Stimulated activated CD8-positive, alpha-beta memory T cell treated with anti-CD3 and anti-CD28 coated beads, Interleukin-4, amount 100 ng/mL, for 4 hours (primary cell): ENCODE measurements at places on chromosomes 7 and 10.

DNA sequence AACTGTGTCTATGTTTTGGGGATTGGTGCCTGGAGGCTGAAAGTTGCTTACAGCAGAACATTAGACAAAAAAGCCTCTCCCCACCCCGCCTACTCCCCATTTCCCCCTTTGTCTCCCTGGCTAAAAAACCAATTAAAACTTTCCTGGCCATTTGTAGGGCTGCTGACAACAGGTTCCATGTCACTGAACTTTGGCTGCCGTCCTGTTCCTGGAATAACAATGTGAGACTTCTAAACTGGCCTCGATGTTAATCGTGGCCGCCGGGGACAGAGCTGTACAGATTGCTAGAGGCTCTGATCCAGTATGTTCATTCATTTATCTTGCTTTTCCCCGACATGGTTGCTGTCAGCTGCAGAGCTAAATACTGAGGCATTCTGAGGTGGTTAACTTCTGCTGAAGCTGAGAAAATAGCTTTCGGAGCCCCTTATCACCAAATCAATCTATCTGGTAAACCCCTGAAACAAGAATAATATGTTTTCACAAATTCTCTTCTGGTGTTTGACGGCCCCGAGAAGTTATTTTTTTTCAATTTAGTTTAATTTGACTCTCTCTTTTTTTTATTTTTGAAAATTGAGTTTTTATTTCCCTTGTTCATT is 271.6 kb downstream of the GFRA1 start:
- no peak for DNase-seq

DNA sequence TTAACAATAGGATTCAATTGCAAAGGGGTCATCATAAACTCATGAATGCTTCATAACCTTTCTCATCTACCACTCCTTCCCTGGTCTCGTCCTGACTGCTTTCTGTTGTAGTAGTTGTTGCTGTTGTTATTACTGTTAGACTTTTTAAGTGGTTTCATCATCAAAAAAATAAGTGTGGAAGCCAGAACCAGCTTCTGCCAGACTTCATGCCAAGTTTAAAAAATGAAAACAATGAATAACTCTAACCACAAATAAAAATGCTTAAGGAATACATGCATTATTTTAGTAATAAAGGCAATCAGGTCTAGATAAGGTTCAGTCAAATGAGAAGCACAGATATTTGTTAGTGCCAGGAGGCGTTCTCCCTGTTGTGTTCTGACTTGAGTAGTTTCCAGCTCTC is 85.4 kb downstream of the PCLO start:
- DNase-seq: no peak

- DNase-seq: no peak
Observed at GRCh38 chr7:93036807-93037206, 81.0 kb downstream of the SAMD9 start.

DNA sequence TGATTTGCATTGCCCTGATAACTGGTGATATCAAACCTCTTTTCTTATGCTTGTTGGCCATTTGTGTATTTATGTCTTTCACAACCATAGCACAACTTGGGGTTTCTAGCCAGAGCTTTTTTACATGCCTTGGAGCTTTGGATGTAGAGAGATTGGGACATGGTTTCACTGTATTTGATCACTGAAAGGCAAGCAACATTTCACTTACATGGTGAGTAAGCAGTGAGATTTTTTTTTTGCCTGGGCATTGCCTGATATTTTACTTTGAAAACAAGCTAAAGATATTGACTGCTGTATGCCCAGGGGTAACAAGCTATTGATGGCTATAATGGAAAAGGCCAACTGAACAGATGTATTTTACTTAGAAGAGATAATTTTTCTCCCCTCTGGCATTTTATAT is 259.0 kb downstream of the PHTF2 start:
- DNase-seq: no peak

DNA sequence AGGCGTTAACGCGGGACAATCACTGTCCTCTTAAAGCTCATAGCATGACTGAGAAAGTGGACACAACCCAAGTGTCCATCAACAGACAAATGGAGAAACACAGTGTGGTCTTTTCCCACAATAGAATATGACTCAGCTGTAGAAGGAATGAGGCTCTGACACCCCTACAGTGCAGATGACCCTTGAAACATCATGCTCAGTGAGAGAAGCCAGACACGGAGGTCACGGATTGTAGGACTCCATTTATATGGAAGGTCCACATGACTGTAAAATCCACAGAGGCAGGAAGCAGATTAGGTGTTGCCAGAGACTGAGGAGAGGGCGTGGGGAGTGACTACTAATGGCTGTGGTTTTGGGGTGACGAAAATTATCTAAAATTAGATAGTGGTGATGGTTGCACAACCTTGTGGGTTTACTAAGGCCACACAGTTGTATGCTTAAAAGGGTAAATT is 6.1 kb upstream of the NCAPG2 start:
- DNase-seq: no peak

DNA sequence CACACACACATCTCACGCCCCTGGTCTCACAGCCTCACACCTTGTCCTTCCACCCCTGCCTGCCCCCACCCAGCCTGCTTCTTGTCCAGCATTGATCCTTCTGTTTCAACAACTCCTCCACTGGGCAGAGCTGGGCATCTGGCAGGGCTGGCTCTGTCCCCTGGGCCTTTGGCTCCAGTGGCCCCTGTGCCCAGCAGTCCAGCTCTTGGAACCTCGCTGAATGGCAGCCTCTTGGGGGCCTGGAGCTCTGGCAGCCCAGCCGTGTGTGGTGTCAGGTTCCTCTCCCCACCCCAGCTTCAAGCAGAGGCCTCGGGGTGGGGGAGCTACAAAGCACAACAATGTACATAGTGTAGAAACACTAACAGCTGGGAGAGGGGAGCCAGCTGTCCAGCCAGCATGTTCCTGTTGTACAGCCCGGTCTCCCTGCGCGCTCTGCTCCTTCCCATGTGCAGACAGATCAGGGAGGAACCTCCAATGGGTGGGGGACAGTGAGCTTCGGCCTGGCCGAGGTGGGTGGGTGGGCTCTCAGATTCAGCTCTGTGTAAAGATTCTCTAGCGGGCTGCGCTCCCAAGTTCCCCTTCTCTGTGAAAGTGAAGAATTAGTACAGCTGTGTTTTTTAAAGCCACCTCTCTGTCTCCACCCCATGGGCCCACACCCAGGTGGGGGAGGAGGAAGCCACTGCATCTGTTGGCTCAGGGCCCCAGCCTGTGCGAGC is 19.4 kb downstream of the ZMIZ2 start:
- no peak for DNase-seq

DNA sequence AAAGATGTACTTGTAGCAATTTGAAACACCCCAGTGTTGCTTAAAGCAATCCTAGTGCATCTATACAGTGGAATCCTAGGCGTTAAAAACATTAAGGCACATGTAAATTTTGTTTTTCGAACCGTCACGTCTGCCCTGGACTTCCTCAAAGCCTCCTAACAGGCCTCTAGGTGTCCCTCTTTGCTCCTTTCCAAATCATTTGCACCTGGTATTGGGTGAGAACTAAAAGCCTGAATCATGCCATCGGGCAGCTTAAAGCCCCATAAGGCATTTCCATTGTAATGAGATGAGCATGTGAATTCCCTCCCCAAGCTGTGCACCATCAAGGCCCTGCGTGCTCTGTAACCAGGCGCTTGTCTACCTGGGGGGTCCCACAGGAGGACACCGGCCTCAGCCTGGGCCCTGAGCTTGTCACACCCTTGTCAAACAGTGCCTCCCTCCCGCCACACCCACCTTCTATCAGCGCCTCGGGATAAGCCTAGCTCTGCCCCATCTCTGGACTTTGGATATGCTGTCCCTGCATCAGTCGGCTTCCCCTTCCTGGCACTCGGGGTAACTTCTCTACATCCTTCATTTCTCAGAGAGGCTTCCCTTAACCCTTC is 89.2 kb downstream of the WDR11 start:
- DNase-seq: no peak

GRCh38 chr10:100100651-100101184 is 19.0 kb upstream of the CPN1 start:
- DNase-seq: no peak

GRCh38 chr10:35705671-35706070 is 63.6 kb upstream of the FZD8 start:
- DNase-seq: no peak

DNA sequence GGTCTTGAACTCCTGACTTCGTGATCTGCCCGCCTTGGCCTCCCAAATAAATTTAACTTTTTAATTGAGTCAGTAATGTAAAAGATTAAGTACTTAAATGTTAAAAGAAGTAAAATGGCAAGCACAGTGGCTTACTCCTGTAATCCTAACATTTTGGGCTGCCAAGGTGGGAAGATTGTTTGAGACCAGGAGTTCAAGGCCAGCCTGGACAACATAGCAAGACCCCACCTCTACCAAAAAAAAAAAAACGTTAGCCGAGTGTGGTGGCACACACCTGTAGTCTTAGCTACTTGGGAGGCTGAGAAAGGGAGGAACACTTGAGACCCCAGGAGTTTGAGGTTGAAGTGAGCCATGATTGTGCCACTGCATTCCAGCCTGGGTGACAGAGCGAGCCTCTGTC is 26.1 kb downstream of the PHTF2 start:
- no peak for DNase-seq

GRCh38 chr10:67818323-67818722 is 19.7 kb downstream of the DNAJC12 start:
- no peak for DNase-seq

GRCh38 chr10:1372212-1372611 is 316.0 kb downstream of the WDR37 start:
- no peak for DNase-seq

DNA sequence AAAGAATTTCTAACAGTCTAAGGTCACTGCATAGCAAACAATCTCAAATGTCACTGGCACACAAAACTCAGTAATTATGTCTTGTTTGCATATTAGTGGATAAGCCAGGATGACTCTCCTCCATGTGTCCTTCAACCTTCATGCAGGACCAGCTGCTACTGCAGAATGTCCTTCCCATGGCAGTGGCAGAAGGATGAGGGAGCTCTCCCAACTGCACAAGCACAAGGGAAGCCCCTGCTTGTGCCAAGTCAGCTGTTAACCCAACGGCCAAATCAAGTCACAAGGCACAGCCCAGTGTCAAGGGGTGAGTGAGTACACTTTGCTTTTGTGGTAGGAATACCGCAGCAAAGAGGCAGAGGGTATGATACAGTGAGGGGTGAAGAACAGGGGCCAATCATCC is 59.3 kb upstream of the VWC2 start:
- no peak for DNase-seq

GRCh38 chr7:129782818-129783583 is 169.8 kb downstream of the UBE2H start:
- DNase-seq: no peak

- no peak for DNase-seq
Observed at GRCh38 chr7:74355091-74355490, 65.9 kb downstream of the CLIP2 start.

DNA sequence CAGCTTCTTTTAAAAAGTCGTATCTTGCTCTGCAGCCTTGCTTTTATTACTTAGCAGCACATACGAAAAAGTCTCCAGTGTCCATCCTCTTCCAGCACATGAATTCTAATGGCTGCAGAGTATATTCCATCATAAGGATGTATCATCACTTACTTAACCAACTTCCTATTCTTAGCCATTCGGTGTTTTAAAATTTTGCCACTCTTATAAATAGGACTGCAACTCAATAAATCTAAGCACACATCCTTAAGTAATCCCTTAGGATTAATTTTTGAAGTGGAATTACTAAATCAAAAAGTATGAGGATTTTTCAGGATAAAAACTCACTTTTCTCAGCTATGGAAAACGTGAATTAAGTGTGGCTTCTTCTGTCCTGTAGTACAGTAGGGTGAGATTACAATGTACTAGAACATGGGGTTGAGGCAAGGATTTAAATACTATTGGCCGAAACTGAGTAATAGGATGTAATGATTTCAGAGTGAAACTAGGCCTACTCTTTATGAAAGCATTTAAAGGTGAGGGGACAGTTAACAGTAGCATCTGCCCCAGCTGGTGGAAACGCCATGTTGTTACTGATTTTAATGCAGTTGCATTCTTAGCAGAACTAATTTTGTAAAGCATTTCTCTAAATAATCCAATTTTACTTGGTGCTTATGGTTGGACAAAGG is 1035.5 kb downstream of the LRMDA start:
- no peak for DNase-seq

- no peak for DNase-seq
Observed at GRCh38 chr7:157423348-157423747, 86.5 kb downstream of the DNAJB6 start.

DNA sequence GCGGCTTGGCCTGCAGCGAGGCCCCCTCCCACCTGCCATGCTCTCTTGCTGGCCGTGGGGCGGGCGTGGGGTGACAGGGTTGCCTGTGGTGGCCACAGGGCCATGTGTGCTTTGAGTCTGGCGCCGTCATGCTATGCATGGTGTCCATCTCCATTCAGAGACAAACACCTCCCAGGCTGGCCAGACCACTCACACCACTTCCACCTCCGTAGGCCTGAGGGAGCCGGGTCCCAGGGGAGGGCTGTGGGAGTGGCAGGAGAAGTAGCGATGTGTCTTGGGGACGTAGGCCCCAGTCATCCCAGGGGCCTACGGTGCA is 65.5 kb downstream of the DNAJB6 start:
- no peak for DNase-seq

GRCh38 chr10:84551437-84552120 is 223.2 kb downstream of the CCSER2 start:
- DNase-seq: no peak

- DNase-seq: no peak
Observed at GRCh38 chr10:1377231-1377630, 321.0 kb downstream of the WDR37 start.

GRCh38 chr10:80296942-80297341 is 7.5 kb upstream of the MAT1A start:
- no peak for DNase-seq

GRCh38 chr10:88966797-88967196 is 14.2 kb upstream of the ACTA2 start:
- no peak for DNase-seq

GRCh38 chr10:23364378-23364777 is 19.8 kb upstream of the C10orf67 start:
- no peak for DNase-seq

DNA sequence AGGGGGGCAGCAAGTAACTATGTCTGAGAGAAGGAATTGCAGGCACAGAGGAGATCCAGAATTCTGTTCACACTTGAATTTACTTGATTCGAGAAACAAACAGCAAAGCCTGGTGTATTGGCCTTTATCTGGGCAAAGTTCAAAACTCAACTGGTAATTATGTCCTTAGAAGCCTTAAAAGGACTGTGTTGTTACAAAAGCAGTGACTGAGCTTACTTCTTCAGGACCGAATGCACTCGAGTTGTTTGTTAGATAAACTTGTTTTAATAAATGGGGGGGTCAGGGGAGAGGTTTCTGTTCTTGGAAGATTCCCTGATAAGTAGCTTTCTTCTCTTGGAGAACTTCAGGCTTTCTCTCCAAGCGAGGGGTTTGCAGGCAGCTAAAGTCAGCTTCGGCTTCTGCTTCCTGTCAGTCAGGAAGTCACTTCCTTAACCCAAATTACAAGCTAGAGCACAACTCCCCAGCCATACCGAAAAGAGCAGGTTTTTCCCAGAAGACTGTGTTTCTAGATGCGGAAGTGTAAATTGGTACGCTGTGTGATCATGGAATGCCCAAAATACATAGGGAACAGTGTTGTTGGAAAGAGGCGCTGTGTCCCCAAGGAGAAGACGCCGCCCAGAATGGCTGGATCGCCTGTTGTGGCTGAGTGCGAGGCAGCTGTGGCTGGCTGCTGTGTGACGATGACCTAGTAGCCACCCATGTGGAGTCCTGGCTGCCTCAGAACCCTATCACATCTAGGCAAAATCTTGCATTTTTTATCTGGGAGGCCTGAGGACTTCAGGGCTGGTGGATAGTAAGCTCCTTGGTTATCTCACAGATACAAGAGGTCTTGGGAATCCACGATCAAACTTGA is 110.4 kb downstream of the TCF7L2 start:
- DNase-seq: no peak
